ENCODE measurements at places on chromosomes 3 and 15. TPM values are rescaled to one million over a fixed set of nuclear protein-coding genes. Genes with fewer than 3 reads are reported as not detected.

CGNL1 gene
- 31.9 TPM for total RNA-seq

SH3GL3 gene
- total RNA-seq: not detected

CSPG5 gene
- 0.25 TPM for total RNA-seq

BLM gene
- total RNA-seq: 15.1 TPM

AP3B2 gene
- not detected for total RNA-seq

CLSTN2 gene
- 2.2 TPM for total RNA-seq

CYP1A2 gene
- 32.5 TPM for total RNA-seq

GCNT3 gene
- 0.37 TPM for total RNA-seq

SLC24A5 gene
- total RNA-seq: not detected

RASL12 gene
- 0.70 TPM for total RNA-seq

SKOR1 gene
- total RNA-seq: 0.05 TPM

DIS3L gene
- total RNA-seq: 17.2 TPM

CCDC39 gene
- total RNA-seq: under 0.01 TPM

AMOTL2 gene
- total RNA-seq: 16.7 TPM

KLHDC8B gene
- 9.2 TPM for total RNA-seq

All from liver (tissue), 10 donors.